Activated naive CD4-positive, alpha-beta T cell treated with anti-CD3 and anti-CD28 coated beads for 36 hours (primary cell): ENCODE measurements at places on chromosomes 7 and 10.

DNA sequence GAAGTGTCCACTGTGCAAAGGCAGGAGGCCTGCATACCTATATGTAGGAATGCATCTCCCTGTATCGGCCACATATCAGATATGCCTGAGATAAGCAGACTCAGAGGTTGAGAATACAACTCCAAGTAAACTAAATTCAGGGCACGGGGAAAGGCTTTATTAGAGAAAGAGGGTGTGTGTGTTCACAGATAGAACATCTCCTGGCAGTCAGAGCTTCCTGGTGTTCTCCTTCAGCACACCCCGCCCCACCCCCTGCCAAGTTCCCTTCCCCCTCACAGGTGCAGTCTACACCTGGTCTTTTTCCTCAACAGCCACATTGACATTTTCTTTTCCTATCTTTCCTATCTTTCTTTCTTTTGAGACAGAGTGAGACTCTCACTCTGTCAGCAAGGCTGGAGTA is 17.1 kb downstream of the GBX1 start:
- no peak for DNase-seq

DNA sequence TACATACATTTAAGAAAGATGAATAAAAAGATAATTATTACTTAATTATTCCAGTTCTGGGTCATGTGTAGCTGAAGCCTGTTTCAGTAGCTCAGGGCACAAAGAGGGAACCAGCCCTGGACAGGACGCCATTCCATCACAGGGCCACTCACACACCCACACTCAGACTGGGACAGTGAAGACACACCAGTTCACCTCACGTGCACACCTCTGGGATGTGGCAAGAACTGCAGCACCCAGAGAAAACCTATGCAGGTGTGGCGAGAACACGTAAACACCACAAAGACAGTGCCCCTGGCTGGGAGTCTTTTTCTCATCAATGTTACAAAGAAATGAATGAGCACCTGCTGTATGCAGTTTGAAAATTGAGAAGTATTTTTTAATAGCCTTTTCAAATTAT is 1.6 kb upstream of the IDI1 start:
- DNase-seq = peak; percentile 71

DNA sequence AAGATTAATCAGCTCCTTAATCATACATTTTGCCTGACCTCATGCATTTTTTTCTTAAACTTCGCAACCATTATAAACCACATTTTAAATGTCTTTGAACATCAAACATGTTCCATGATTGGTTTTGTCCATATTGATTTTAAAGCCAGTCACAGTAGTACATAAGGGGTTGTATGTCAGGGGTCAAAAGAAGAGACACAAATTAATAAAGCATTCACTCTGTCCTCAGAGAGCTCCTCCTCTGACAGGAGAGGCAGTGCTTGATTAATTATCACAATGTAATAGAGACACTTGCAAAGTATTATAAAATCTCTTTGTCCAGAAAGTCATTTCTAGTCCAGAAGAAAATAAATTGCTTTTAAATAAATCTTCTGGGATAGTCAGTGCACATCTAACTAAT is 195.5 kb downstream of the MAGI2 start:
- DNase-seq = no peak

DNA sequence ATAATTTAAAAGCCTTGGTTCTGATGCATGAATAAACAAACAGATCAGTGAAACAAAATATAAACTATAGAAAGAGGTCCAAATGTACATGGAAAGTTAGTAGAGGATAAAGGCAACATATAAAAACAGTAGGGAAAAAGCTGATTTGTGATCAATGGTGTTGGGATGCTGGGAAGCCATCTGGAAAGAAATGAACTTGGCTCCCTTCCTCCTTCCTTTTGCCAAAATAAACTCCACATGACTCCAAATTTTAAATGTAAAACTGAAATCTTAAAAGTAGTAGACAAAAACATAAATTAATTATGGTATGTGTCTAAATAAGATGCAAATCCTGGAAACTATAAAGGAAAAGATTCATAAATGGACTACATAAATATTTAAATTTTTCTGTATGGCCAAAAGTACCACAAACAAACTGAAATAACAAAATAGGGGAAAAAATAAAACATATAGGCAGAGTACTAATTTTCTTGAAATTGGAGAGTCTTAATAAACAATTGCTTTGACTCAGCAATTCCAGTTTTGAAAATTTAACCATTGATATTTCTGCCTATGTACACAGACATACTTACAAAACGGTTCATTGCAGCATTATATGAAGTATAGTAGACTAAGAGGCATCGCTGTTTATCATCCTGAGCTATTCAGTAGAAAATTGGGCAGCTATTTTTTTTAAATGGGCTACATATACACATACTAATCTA is 77.0 kb upstream of the TRIM24 start:
- DNase-seq = no peak

DNA sequence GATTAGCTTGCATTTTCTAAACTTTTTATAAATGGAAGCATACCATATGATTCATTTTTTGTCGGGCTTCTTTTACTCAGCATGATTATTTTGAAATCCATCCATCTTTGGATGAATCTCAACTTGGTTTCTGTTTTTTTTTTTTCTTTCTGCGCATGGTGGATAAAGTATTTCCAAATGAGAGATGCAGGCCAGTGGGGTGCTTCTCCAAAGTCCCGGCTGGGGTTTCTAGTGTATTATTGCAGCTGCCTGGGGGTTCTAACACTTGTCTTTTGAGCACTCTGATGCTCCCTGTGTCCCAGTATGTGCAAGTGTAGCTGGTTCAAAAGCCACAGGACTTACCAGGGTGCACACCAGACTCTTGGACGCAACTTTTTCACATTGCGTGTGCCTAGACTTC is 70.9 kb upstream of the LOXL4 start:
- no peak for DNase-seq

- DNase-seq = no peak
Measured at GRCh38 chr7:80548840-80549530, 37.1 kb upstream of the GNAT3 start.

GRCh38 chr7:27102581-27103442 is at the start of gene HOXA2:
TSS of gene HOXA2 (minus strand) at chr7:27102683. CDS start at chr7:27102500, 183 bp downstream.
- no peak for DNase-seq

- no peak for DNase-seq
Measured at GRCh38 chr10:69846293-69846921, 44.7 kb downstream of the COL13A1 start.

- no peak for DNase-seq
Measured at GRCh38 chr7:116101704-116102103, 71.1 kb upstream of the TFEC start.

DNA sequence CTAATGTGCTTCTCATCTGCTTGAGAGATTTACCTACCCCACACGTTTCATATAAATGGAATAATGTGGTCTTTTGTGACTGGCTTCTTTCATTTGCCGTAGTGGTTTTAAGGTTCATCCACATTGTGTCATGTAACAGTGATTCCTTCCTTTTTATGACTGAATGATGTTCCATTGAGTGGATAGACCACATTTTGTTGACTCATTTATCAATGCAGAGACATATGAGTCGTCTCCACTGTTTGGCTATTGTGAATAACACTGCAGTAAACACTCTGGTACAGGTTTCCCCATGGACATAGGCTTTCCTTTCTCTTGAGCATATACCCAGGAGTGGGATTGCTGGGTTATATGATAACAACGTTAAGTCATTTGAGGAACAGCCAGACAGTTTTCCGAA is 2.0 kb upstream of the AOC1 start:
- no peak for DNase-seq

GRCh38 chr10:84214612-84215235 is 10.6 kb downstream of the LRIT2 start:
- DNase-seq = peak; percentile 63

- peak; percentile 58 for DNase-seq
Measured at GRCh38 chr10:16950656-16951601, 133.7 kb upstream of the RSU1 start.

DNA sequence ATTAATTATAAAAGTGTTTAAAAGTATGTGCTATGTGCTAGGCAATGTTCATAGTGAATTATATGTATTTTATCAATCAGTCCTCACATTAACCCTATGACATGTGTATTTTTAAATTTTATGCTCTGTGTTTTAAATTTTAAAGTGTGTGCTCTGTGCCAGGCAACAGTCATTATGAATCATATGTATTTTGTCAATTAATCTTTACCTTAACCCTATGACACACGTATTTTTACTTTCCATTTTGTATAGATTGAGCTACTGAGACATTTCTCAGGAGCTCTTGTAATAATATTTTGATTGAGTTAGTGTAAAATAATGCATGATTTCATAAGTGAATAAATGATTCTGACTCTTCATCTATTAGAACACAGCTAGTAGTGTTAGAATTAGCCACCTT is 117.8 kb downstream of the THSD7A start:
- DNase-seq = no peak

DNA sequence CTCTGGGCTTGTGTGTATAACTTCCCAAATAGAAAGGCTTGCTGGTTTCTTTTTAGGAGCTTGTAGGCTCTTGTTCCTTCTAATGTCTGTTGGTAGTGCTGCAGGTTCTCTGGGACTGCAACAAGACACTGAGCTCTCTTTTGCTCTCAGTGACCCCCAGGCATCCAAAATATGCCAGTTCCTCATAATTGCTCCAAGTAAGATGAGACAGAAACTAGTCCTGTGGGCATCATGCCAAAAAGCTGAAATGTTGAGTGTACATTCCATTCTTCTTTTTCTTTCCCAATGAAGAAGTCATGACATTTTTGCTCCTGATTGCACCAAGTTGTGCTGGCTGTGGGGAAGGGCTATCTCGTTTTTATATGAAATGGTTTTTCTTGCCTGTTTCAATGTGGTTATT is 7.1 kb upstream of the BTBD16 start:
- DNase-seq = no peak

DNA sequence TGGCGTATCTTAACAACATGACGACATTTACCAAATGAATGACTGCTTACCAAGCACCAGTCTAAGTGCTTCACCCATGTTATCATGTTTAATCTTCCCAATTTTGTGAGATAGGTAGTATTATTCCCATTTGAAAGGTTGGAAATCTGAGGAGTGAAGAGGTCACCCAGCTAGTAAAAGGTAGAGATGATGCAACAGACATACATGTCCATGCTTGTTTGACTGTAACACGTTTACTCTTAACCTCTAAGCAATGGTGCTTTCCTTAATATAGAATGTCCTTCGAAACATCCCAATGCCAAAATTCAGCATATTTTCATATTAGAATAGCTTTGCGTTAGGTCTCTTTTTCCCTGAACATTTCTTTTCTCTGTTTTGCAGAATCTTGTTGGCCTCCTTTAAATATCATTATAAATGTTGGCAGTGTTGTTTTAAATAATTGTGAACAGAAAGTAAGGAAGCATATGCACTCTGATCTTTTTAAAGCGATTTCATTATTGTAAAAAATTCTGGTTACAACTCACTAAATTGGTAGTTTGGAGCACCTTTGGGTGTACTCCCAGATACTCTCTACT is 722.8 kb downstream of the AUTS2 start:
- no peak for DNase-seq

- no peak for DNase-seq
Measured at GRCh38 chr7:50721160-50721559, 61.5 kb downstream of the GRB10 start.

- no peak for DNase-seq
Measured at GRCh38 chr7:159033956-159034355, 110.7 kb downstream of the VIPR2 start.

- no peak for DNase-seq
Measured at GRCh38 chr7:31070991-31071644, 19.0 kb downstream of the ADCYAP1R1 start.

GRCh38 chr10:109914966-109915365 is 8.3 kb downstream of the XPNPEP1 start:
- peak; percentile 72 for DNase-seq

- DNase-seq = no peak
Measured at GRCh38 chr7:155885167-155886155, 73.2 kb upstream of the SHH start.
